ENCODE measurements at places on chromosomes 1 and 21. TPM values are rescaled to one million over a fixed set of nuclear protein-coding genes. Genes with fewer than 3 reads are reported as not detected.

Gene PTGS2
- 0.08 TPM for total RNA-seq

Gene RPE65
- total RNA-seq, result not detected

Gene SLC6A9
- 0.78 TPM for total RNA-seq

Gene TNFRSF9
- 0.12 TPM for total RNA-seq

Gene FGR
- 3.5 TPM for total RNA-seq

Gene CNTN2
- total RNA-seq, result not detected

Gene SLFNL1
- total RNA-seq, result 0.15 TPM

Gene MEX3A
- total RNA-seq, result 0.10 TPM

Gene AKR7A3
- not detected for total RNA-seq

Gene TCHHL1
- total RNA-seq, result not detected

Gene CRP
- 0.30 TPM for total RNA-seq

Gene PIK3CD
- total RNA-seq, result 2.5 TPM

Gene SGIP1
- 3.7 TPM for total RNA-seq

Gene C1orf56
- total RNA-seq, result 6.9 TPM

Gene CACNA1S
- total RNA-seq, result 269 TPM

Gene CDA
- total RNA-seq, result 1.0 TPM

Gene ZNF648
- not detected for total RNA-seq

Gene CLDN17
- total RNA-seq, result not detected

Gene SPSB1
- 52.9 TPM for total RNA-seq

Gene C1orf105
- total RNA-seq, result 13.5 TPM

Gene SPATA21
- not detected for total RNA-seq

Gene THEM5
- not detected for total RNA-seq

Gene SELENBP1
- 19.7 TPM for total RNA-seq

Gene ANGEL2
- total RNA-seq, result 20.1 TPM

All from psoas muscle (tissue), 8 donors.